Hematopoietic multipotent progenitor cell treated with erythropoietin and hydrocortisone succinate and interleukin-3 and kit ligand, for 8 days (in vitro differentiated cells): ENCODE measurements at places on chromosomes 6 and 20.

DNA sequence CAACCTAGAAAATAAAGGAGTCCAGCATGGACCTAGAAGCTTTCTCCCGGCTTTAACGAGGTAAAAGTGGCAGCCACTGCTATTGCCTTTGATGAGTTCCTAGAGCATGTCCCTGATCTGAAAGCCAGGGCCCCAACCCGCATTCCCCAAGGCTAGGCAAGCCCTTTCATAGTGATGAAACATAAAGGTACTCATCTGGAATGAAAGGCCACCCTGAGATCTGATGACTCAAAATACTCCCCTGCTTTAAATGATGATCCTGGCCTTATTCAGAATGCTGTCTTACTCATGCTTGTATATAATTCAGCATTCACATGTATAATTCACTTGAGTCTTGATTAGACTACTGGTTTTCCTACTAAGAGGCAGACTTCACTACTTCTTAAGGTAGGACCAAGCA lies 21.3 kb downstream of the TTPAL start:
- no peak for DNase-seq

- DNase-seq = no peak
Observed at GRCh38 chr6:7578931-7579330, 11.1 kb upstream of the SNRNP48 start.

DNA sequence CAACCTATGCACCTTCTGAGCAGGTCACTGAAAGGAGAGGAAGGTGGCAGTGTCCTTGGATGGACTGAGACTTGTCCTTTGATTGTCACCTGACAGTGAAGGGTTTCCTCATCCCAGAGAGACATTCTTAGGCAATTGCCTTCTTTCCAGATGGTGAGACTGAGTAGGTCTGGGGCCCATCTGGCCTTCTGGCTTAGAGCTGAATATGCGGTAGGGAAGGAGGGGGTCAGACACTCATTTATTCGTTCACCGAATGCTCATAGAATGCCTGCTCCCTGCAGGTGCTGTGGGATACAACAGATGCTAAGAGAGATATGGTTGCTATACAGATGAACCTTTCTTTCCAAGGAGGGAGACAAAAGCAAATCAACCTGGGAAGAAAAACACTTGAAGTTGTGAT lies 76.8 kb downstream of the BMP6 start:
- no peak for DNase-seq

- no peak for DNase-seq
Observed at GRCh38 chr6:20178327-20178726, 33.9 kb downstream of the MBOAT1 start.

GRCh38 chr20:25226433-25227316 lies 21.2 kb upstream of the PYGB start:
- no peak for DNase-seq
